ENCODE measurements at places on chromosomes 4 and X.

GRCh38 chr4:5381961-5382441 lies 326.4 kb downstream of the EVC2 start:
- no peak for DNase-seq

DNA sequence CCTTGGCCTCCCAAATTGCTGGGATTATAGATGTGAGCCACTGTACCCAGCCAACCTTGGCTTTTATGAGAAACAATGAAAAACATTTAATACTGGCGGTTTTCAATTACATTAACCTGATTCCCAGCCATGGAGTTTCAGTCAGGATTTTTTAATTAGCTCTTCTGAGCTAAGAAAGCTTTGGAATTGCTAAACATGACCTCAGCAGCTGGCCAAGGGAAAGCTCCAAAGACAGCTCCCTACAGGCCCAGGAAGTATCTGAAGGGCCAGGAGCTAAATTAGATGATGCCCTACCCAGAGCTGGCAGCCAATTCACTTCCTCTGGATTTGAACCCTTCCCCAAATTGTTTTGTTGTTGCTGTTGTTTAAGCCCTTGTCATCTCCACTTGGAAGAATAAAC lies 26.5 kb upstream of the FUNDC1 start:
- DNase-seq, result no peak

- DNase-seq, result no peak
Observed at GRCh38 chrX:9392445-9392844, 72.4 kb upstream of the TBL1X start.

DNA sequence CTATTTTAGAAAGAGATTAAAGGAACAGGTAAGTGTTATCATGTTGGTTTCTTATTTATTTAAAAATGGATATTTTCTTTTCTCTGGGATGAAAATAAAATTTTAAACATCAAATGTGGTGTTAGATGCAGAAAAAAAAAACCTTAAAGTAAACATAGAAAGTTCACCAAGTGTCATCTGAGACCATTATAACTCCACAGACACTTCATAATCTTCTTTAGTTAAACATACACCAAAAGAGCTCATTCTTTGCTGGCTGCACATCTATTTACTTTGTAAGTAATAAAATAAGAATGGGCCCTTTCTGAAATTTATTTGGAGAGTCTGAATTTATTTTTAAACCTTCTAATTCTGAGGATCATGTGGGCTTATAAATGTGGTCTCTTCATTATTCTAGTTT lies 460.7 kb upstream of the CTSO start:
- no peak for DNase-seq

GRCh38 chr4:64014647-64015046 lies 394.6 kb downstream of the TECRL start:
- no peak for DNase-seq

GRCh38 chrX:68997911-68998310 lies 167.3 kb downstream of the PJA1 start:
- DNase-seq, result no peak

DNA sequence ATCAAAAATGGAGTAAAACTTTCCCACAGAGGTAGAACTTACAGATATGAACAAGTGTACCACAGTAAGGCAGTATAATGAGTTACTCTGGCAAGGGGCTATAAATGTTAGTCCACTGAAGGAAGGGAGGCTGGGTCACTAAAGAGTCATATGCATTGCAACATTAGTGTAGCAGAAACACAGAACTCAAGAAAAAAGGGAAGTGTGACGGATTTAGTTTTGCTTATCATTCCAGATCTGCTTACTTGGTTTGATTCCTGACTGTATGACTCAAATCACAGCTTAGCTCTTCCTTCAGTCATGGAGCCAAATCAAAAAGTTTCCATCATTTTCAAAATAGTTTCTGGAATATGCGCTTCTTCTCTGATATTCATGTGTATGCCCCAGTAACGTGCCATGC lies 148.7 kb downstream of the FSTL5 start:
- no peak for DNase-seq

DNA sequence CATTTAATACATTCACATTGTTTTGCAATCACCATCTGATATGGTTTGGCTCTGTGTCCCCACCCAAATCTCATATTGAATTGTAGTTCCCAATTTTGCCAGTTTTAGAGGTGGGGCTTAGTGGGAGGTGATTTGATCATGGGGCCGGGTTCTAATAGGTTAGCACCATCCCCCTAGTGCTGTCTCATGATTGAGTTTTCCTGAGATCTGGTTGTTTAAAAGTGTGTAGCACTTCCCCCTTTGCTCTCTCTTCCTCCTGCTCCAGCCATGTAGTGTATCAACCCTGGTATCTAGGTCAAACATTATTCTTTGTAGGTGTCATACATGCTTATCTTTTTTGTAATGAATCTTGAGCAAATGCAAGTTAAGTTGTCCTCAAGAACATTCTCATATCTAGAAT lies 83.3 kb upstream of the KIT start:
- DNase-seq, result no peak

- no peak for DNase-seq
Observed at GRCh38 chr4:82833696-82834313, 35.2 kb upstream of the SCD5 start.

- no peak for DNase-seq
Observed at GRCh38 chr4:153916273-153916755, 127.4 kb upstream of the SFRP2 start.

DNA sequence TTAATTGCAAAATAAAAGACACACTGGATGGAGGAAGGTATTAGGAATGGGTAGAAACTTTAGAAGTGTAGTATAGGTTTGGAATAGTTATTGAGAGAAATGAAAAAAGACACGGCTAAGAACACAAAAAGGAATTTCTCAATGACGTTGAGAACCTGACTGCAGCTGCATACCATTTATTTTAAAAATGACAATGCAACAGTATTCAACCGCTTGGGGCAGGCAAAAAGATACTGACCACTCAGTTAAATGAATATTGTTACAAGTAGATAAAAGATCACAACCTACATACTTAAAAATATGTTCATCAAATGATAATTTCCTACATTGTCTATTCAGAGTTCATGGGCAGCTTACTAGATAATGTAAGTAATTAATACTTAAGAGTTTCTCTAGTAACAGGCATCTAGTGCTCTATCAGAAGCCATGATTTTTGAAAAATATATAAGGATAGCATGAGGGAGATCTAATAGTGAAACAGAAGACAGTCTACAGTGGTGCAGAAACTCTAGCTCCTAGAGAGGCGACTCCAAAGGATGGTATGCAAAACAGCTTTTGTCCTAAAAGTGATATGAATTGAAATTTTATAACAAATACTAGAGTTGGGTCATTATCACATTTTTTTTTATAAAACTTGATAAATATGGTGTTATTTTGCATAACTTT lies 216.2 kb upstream of the VEGFC start:
- DNase-seq, result no peak
